Effector CD4-positive, alpha-beta T cell (primary cell): ENCODE measurements at places on chromosomes 6 and 20.

DNA sequence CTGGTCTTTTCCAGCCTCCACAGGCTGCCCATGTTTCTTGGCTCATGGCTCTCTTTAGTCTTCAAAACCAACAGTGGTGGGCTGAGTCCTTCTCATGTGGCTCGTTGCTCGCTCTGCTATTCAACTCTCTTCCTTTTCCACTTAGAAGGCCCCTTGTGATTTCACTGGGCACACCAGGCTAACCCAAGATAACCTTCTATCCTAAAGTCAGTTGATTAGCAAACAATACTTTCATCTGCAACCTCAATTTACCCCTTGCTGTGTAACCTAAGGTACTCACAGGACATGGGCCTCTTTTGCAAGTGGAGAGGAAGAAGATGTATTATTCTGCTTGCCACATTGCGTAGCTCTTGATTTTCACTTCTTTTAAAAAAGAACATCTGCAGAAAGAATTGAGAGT is 79.6 kb downstream of the UTRN start:
- DNase-seq = no peak

DNA sequence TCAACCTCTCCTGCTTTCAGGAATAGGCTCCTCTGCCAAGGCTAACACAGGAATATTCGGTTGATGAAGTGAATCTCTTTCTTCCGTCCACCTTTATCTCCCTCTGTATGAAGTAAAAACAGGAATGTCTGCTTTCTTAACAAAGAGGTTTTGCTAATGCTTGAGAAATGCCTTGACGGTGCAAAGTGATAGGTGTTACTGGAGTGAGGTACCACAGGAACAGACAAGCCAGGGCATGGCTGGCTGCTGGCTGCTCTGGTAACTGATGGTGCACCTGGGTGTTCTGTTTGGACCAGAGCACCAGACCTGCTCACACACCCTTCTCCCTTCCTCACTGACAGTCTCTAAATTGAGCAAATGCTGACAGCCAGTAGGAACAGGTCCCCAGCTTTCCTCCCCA is 174.0 kb upstream of the FBXL4 start:
- no peak for DNase-seq

DNA sequence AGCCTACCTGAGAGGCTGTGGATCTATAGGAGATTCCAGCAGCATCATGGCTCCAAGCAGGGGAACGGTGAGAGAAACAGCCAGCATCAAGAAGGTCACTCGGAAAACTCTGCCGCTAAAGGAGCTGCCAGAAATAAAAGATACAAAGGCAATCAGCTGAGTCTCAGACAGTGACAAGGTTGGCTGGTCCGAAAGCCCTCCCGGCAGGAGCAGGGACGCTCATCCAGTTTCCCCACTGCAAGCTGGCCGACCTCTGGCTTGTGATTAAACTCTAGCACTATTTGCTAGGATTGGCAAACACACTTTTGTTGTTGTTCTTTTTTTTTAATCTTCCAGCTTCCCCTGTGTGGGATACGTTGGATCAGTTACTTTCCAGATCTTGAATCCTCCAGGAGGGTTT is 8.7 kb downstream of the APMAP start:
- DNase-seq = no peak

- DNase-seq = no peak
Observed at GRCh38 chr6:135624402-135625295, 127.1 kb upstream of the AHI1 start.

DNA sequence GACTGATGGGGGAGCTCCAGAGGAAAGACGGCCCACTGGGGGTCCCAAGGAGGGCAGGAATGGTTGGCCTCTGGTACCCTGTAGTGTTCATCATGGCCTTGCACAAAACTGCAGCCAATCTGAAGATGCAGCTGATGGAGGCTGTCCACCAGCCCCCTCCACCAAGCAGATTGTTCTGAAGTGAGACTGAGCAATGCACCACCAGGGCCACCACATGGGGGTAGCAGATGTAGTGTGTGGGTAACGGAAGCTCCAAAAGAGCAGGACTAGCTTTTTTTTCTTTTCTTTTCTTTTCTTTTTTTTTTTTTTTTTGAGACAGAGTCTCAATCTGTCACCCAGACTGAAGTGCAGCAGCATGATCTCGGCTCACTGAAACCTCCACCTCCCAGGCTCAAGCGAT is 181.0 kb upstream of the MYLIP start:
- DNase-seq = no peak

DNA sequence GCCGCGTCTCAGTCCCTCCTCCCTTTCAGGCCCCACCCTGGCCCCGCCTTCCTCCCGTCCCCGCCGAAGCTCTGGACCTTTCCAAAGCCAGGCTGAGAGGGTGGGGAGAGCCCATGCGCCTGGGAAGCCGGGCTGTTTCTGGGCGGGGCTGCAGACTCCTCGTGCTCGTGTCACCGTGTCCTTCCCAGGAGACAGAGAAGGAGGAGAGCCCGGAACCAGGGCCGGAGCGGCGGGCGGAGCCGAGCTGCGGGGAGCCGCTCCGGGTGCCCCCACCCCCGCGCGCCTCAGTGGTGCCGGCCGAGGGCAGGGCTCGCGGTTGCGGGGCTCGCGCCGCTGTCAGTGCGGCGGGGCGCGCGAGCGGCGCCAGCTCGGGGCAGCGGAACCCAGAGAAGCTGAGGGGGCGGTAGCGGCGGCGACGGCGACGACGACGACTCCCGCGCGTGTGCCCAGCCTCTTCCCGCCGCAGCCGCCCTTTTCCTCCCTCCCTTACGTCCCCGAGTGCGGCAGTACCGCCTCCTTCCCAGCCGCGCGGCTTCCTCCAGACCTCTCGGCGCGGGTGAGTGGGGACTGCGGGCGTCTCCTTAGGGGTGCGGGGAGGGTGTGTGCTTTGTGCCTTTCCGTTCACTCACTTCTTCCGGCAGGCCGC is at the start of gene RALY:
RALY (plus strand) TSS at position 336 of the 646 bp plus-strand sequence. CDS start 78,164 bp downstream, outside the sequence.
- DNase-seq = peak; percentile 91

- no peak for DNase-seq
Observed at GRCh38 chr6:15654250-15654649, 8.6 kb downstream of the DTNBP1 start.

DNA sequence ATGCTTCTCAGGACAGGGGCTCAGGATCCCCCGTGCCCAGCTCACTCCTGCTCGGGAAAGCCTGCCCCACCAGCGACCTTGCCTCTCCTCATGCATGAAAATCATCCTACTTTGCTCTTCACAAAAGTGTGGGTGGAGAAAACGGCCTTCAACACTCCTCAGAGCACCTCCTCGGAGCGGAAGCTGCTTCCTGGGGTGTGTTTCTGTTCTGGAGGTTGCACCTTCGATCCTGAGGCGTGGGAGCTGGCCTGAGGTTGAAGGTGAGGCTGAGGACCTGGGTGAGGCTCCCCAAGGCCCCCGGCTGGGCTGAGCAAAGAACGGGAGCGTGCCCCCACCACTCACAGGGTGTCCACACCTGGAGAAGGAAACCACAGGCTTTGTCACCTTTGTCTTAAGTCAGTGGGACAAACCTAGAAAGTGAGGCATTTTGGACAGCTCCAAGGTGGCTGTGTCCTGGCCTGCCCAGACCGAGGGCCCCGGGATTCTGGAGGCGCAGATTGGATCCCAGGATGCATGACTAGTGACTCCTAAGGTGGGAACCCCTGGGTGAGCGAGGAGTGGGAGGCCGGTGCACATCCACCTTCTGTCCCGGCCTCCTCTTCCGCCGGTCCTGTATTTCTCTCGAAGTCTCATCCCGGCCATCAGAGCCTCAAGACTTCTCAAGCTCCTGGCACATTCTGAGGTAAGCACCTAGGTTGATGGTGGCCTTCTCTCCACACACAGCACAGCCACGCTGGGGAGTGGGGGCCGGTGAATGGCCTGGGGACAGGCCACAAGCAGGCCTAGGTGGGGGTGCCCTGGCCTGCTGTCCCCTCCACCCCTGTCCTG is 104.7 kb downstream of the TMEM242 start:
- no peak for DNase-seq

DNA sequence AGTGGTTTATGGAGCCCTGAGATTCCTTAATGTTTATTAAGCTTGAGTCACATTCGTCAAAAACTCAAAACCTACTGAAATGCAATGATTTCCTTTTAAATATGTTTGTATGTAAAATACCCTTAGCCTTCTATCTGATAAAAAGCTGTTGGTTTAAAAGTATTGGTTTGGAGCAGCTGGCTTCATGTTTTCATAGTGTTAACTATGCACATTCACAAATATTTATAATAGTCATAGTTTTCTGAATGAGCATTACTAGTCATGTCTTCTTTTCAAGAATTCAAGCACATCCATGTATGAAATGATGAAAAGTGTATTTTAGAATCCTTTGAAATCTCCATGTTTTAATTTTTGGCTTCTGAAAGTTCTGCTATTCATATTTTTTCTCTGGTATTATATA is 558.6 kb downstream of the UTRN start:
- no peak for DNase-seq

GRCh38 chr6:33248643-33248931 is 23.1 kb downstream of the VPS52 start:
- DNase-seq = no peak

DNA sequence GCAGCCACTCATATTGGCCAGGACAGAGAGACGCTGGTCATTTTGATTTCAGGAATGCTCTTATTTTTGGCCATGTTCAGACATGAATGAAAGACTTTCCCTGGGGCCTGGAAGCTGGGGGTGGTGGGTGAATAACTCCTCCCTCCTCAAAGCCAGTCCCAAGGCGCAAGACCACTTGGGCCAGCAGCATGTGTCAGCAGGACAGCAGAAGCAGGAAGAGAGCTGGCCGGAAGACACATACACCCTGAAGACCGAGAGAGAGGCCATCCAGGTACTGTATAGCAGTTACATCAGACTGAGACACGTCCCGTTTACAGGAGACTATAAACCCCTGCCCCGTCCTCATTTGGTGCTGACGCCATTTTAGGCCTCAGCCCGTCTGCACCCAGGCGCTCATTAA is 29.2 kb upstream of the ULBP3 start:
- no peak for DNase-seq

- DNase-seq = no peak
Observed at GRCh38 chr6:3348821-3349220, 90.1 kb downstream of the PSMG4 start.

- DNase-seq = no peak
Observed at GRCh38 chr6:100320686-100321085, 144.0 kb downstream of the SIM1 start.

DNA sequence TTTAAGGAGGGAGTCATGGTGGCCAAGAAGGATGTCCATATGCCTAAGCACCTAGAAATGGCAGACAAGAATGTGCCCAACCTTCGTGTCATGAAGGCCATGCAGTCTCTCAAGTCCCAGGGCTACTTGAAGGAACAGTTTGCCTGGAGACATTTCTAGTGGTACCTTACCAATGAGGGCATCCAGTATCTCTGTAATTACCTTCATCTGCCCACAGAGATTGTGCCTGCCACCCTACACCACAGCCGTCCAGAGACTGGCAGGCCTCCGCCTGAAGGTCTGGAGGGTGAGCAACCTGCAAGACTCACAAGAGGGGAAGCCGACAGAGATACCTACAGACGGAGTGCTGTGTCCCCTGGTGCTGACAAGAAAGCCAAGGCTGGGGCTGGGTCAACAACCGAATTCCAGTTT is 115.0 kb downstream of the HFE start:
- no peak for DNase-seq

GRCh38 chr6:83198486-83199172 is 5.5 kb downstream of the RWDD2A start:
- DNase-seq = no peak

GRCh38 chr20:32205110-32205842 is 2.3 kb downstream of the PLAGL2 start:
- DNase-seq = no peak
